ENCODE measurements at places on chromosomes 3 and 15.

DNA sequence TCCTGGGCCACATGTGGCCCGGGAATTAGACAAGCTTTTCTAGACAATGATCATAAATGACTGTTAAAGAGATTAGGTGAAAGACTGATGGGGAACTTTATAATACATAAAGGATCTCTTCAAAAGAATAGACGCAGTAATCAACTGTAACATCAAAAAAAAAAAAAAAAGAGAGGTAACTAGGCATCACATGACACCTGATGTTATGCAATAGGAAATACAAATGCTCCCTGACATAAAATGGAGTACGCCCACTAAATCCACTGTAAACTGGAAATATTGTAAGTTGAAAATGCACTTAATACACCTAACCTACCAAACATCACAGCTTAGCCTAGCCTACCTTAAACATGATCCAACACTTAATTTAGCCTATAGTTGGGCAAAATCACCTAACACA is 27.2 kb downstream of the GSK3B start:
- DNase-seq, result no peak

DNA sequence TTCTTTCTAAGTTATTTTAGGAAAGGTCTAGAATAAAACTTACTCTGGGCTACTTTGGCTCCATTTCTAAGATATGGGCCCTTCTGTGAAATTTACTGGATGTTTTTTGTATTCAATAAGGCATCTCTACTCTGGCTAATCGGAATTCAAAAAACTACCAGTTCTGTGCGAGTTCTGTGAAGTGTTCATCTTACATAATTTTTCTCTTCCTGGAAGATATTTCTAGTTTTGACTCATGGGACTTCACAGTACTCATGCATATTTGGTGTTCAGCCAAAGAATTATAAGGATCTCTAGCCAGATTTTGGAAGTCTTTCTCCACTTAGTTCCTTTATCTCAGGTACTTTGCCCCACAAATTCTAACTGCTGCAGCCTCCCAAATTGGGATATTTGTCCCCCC is 46.4 kb upstream of the MBNL1 start:
- DNase-seq, result no peak

GRCh38 chr3:56754741-56755417 is 46.9 kb downstream of the ARHGEF3 start:
- DNase-seq, result no peak

- DNase-seq, result no peak
Observed at GRCh38 chr3:128195802-128196201, 42.5 kb downstream of the EEFSEC start.

DNA sequence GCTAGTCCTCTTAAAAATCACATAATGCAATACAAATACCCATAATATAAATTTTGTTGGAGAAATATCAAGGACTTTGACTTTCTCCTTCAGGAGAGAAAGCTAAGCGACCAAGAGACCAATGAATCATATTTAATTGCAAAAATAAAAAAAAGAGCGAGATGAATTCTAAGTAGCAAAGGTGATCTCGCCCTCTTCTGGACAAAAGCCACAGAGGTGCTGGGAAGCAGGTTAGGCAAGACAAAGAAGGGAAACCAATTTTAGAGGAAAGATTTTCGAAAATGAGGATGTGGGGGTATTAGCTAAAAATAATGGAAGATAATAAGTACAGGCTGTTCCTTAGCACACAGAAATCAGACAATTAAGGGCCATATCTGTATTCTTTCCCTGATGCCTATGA is 111.4 kb upstream of the PLAAT1 start:
- DNase-seq, result no peak

- DNase-seq, result peak; percentile 42
Observed at GRCh38 chr3:39260957-39261356, 18.9 kb downstream of the CX3CR1 start.

- no peak for DNase-seq
Observed at GRCh38 chr3:124519591-124520194, 210.6 kb upstream of the UMPS start.

GRCh38 chr3:177835917-177836316 is 638.6 kb upstream of the TBL1XR1 start:
- no peak for DNase-seq

Data from GM19239 (cell line).